Foreskin fibroblast (primary cell): ENCODE measurements at places on chromosomes 16 and 17.

- DNase-seq = no peak
Observed at GRCh38 chr17:83151056-83151441, 71.6 kb downstream of the METRNL start.

- DNase-seq = no peak
Observed at GRCh38 chr16:17529982-17530760, 59.4 kb upstream of the XYLT1 start.

DNA sequence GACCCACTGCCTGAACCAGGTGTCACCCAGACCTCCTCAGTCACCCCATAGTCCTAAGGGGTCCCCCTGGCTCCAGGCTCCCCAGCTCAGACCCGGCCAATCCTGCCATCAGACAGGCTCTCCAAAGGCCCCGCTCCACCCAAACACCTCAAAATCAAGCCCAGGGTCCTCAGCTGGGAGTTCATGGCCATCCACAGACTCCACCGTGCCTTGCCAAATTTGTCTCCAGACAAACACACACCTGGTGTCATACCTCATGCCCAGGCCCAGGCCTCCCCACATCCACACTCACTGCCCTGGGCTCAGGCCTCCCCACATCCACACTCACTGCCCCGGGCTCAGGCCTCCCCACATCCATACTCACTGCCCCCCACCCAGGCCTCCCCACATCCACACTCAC lies 12.5 kb downstream of the RPH3AL start:
- no peak for DNase-seq

DNA sequence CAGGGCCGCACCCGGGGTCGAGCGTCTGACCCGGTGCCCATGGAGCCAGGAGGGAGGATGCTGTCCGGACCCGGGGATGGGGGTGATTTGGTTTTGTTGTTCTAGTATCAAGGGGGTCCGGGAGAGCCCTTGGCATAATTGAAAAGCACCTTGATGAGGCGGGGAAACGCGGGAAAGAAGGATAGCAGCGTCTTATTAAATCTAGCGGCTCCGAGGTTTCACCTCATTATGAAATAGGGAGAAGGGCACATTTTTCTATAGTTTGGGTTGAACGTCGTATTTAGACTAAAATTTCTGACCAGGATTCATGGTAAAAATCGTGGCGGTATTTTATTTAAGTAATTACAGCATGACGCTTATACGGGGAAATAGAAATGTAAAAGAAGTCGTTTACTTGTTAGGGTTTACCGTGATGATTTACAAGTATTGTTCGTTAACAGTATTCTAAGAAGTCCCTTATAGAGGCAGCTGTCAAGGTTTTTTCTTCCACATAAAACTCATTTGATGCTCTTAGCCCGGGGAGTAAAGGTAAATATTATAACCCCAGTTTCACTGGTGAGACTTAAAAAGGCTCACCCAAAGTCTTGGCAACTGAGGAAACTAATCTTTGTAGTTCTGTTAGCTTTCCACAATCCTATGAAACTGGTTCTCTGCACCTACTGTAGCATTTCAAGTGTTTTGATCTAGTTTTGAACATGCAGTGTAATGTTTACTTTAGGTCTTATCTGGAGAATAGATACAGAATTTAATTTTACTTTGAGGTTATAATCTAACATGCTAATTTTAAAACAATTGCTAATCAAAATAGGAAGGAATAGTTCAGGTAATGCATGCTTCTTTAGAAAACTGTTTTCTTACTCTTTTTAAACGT lies 756 bp downstream of the LUC7L3 start:
- DNase-seq = no peak

DNA sequence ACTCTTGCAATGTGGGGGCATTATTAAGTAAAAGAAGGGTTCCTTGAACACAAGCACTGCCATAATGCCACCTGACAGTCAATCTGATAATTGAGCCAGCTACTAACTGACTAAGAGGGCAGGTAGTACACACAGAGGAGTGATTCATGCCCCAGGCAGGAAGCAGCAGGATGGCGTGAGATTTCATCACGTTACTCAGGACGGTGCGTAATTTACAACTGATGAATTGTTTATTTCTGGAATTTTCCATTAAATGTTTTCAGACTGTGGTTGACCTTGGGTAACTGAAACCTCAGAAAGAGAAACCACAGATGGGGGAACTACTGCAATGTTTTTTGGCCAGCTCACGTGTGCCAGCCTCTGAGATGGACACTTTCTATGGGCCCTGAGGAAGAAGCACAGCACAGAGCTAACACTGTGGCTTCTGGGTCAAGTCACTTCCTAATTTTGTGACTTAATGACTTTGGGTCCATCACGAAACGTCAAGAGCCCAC lies 46.7 kb downstream of the C17orf67 start:
- peak; percentile 84 for DNase-seq

DNA sequence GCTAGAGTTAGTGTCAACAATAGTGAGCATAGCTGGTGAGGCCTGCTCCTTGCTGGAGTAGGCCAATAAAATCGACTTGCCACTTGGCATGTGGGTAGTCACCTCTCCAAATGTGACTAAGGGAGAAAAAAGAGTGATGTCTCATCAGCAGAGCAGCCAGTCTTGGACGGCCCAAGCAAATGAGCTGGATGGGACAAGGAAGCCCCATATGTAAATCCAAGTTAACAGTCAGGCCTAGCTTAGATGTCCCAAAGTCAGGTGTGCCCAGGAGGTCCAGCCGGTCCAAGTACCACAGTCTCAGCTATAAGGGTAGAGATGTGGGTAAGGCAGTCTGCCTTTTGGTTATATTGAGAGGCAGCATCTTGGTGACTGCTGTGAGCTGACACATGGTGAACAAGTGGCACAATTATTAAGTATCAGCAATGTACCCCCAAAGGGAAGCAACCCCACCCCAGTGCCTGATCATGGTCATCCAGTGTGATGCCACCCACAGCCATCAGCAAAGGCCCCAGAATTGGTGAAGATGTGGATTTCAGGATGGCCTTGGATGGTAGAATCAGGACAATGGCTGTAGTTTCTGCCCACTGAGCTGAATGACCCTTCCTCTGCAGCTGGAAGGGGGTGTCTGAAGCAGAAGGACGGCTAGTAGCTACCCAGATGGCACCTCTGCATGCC lies 83.4 kb downstream of the TNFRSF13B start:
- peak; percentile 9 for DNase-seq

GRCh38 chr17:43714465-43715149 lies 44.0 kb downstream of the SOST start:
- DNase-seq = peak; percentile 48

GRCh38 chr17:67215991-67216421 lies 29.0 kb downstream of the HELZ start:
- DNase-seq = no peak

- no peak for DNase-seq
Observed at GRCh38 chr16:23950898-23951297, 115.1 kb downstream of the PRKCB start.

DNA sequence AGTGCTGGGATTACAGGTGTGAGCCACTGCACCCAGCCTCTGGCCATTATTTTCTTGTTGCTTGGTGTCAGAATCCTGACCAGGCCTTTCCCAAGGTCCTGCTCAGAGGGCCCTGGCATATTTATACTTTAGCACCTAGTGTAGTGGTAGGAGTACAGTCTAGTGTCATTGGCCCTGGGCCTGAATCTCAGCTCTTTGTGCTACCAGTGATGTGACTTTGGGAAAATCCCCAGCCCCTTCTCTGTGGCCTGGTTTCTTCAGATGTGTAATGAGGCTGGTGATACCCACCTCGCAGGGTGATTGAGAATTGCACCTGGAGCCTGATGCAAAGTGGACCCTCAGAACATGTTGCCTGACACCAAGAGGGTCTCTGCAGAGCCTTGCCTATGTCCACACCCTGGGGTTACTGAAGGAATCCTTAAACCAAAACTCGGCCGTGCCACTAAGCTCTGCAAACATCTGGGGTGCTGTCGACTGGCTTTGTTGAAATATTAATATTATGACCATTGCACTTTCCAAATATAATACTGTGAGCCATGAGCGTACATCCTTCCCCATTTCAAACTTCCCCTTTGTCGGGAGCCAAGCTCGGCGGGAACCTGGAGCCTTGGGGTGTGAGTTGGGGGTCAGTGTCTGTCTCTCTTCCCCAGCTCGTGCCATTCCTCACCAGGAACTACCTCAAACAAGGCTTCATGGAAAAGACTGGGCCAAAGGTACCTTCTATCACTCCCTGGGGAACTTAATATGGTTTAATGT lies 18.0 kb upstream of the RNF135 start:
- DNase-seq = no peak

GRCh38 chr17:5788266-5788900 lies 204.1 kb upstream of the NLRP1 start:
- DNase-seq = peak; percentile 86

DNA sequence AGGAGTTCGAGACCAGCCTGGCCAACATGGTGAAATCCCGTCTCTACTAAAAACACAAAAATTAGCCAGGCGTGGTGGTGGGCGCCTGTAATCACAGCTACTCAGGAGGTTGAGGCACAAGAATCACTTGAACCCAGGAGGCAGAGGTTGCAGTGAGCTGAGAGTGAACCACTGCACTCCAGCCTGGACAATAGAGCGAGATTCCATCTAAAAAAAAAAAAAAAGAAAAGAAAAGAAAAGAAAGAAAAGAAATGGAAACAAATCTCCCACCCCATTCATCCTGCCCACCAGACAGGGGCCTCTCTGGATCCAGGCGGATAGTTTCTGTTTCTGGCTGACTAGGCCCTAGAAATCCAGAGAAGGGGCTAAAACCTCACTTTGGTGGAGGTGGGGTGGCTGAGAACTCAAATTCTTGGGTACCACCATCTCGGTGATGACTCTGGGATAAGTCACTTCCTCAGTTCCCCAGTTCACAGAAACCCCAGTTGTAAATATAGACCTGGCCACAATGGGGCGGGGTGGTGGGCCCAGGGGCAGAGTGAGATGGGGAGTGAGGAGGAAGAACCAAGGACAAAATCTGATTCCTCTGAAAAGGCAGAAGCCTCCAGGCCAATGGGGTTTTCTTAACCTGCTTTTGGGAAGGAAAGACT lies 22.2 kb downstream of the SOCS1 start:
- no peak for DNase-seq

GRCh38 chr17:35006345-35006744 lies 26.0 kb downstream of the LIG3 start:
- no peak for DNase-seq

GRCh38 chr17:32285306-32285705 lies 19.7 kb downstream of the RHBDL3 start:
- DNase-seq = no peak

- no peak for DNase-seq
Observed at GRCh38 chr16:23293016-23293415, 9.1 kb upstream of the SCNN1B start.

- no peak for DNase-seq
Observed at GRCh38 chr17:74307984-74308773, 17.8 kb upstream of the KIF19 start.

DNA sequence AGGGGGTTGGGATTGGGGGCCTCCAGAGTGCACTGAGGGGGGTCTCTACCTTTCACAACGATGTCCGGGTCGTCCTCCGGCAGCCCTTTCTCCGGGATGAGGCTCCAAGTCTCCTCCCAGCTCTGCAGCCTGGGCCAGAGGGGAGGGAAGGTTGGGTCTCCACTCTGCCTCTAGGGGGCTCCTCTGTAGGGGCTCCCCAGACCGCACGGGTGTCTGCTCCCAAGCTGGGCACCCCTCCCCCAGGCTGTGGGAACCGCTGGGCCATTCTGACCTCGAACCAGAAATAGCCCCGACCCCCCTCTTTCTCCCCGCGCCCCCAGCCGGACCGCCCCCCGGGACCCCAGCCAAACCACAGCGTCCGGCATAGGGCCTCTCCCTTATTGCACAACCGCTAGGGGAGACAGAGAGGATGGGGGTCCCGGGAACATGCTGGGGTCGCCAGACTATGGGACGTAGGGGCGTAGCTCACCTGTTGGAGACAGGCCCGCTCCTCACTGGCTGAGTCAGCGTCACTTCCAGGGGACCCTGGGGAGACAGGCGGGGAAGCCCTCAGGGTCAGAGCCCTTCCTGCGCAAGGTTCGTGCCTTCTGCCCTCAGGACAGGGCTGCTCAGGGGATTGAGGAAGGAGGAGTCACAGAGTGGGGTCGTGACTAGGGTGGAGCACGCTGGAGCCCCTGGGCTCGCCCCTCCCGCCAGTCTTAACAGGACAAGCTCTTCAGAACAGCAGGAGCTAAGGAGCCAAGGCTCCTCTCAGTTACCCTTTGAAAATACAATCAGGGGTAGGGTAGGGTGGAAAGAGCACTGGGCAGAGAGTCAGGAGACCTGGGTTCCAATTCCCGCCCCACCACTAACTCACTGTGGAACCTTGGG lies 2.7 kb downstream of the PLEKHH3 start:
- DNase-seq = peak; percentile 66

DNA sequence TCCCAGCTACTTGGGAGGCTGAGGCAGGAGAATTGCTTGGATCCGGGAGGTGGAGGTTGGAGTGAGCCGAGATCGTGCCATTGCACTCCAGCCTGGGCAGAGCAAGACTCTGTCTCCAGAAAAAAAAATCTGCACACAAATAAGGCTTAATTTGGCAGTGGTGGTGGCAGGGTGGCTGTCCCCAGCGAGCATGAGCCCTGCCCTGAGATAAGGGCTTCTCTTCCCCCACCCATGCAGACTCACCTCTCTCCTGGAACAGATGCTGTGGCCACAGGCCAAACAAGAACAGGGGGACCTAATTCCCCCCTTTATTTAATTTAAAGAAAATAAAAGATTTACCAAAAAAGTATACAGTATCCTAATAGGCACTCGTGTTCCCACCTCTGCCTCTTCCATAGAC lies 157.2 kb downstream of the RAB11FIP4 start:
- no peak for DNase-seq

GRCh38 chr16:73951481-73951880 lies 345.1 kb upstream of the PSMD7 start:
- no peak for DNase-seq

GRCh38 chr16:17938546-17938945 lies 398.0 kb downstream of the NPIPA8 start:
- DNase-seq = no peak

DNA sequence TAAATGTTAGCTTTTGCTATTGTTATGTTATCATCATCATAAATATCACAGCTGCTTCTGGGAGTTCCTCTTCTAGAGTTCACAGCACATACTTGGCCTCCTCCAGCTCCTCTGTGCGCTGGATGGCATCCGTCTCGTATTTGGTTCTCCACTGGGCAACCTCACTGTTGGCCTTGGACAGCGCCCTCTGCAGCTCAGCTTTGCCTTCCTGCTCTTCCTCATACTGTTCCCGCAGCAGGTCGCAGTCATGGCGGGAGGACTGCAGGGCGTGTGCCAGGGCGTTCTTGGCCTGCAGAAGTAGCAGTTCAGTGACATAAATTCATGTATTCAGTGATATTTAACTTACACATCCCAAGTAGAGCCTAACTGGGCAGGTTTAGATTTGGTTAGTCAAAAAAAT lies 23.4 kb downstream of the MYH8 start:
- DNase-seq = no peak

- peak; percentile 57 for DNase-seq
Observed at GRCh38 chr16:4314532-4315185, 1.2 kb upstream of the GLIS2 start.

GRCh38 chr17:8940866-8941471 lies 24.5 kb downstream of the PIK3R5 start:
- DNase-seq = no peak

- DNase-seq = no peak
Observed at GRCh38 chr17:45103269-45103795, 29.0 kb downstream of the PLCD3 start.

GRCh38 chr16:79329166-79329521 lies 271.4 kb downstream of the MAF start:
- no peak for DNase-seq
